ENCODE measurements at places on chromosomes 6 and 20.

- no peak for DNase-seq
Observed at GRCh38 chr6:133240511-133241085, 559 bp upstream of the EYA4 start.

- no peak for DNase-seq
Observed at GRCh38 chr6:43541774-43542471, 25.0 kb downstream of the POLR1C start.

GRCh38 chr6:166830891-166831363 is 125.4 kb downstream of the RNASET2 start:
- no peak for DNase-seq

DNA sequence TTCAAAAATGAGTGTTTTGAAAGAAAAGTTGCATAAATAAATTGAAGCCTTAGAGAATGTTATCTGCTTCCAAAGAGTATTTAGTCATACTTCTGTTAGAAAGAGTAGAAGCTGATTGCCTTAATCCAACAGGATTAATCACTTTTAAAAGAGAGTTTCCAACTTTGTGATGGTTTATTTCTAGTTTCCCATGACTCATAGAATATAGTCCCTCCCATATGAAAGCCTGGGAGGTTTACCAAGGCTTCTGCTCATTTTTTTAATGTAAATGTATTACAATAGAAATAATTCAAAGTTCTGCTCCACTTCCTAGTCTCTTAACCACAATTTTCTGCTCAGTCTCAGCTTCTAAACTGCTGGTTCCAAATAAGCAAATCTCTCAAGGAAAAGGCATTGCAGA is 118.0 kb upstream of the IRAK1BP1 start:
- no peak for DNase-seq

GRCh38 chr6:166936079-166936787 is 20.1 kb downstream of the RNASET2 start:
- DNase-seq, result no peak

DNA sequence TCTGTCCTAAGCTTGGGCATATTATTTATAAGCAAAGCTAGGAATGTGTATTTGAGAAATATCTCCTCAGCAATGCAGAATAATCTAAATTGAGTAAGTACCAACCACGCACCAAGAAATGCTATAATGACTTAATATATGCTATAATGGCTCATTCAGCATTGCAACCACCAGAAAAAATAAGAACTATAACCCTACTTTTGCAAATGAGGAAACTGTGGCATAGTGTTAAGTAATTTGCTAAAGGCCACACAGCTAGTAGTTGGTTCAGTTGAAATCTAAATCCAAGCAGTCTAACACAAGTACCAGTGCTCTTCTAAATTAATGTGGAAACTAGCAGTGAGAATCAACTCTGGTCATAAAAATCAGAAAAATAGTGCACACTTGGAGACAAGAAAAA is 35.7 kb downstream of the HBS1L start:
- DNase-seq, result no peak

DNA sequence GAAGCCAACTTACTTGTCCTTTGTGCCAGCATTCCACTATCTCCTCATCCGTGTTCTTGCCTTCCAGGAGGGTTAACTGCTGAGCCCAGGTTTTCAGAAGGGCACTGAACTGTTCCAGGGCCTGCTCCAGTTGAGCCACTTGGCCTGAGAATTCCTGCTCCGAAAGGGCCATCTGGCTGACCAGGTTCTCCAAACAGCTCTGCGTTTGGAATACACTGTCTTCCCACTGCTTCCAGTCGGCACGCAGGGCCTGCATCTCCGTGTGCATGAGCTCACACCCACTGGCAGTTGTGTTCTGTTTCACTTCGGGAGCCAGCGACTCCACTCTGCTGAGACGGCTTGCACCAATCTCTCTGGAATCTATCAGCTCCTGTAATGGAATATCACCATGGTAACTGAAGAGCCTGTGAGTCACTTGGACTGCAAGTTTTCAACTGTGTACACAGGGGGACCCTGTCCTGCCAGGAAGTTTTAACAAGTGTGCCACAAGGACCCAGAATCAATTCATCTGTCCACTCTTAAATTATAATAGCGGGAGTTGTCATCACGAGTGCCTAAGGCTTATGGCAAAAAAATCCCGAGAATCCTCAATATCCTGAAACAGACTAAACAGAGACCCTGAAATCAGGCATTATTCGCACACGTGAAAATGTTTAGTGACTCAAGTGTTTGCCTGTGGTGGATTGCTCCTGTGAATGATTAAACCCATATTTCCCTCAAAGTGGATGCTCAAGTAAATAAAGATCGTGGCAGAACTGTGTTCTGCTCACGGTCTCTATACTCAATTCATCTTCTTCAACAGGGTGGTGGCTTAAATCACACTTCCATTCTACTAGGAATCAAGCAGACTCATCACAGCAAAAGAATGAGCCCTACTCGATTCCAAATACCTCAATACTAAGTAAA is 255.9 kb downstream of the SYNE1 start:
- no peak for DNase-seq

GRCh38 chr6:165968408-165968807 is 199.2 kb downstream of the TBXT start:
- no peak for DNase-seq

- no peak for DNase-seq
Observed at GRCh38 chr6:127971386-127971785, 70.5 kb upstream of the THEMIS start.

DNA sequence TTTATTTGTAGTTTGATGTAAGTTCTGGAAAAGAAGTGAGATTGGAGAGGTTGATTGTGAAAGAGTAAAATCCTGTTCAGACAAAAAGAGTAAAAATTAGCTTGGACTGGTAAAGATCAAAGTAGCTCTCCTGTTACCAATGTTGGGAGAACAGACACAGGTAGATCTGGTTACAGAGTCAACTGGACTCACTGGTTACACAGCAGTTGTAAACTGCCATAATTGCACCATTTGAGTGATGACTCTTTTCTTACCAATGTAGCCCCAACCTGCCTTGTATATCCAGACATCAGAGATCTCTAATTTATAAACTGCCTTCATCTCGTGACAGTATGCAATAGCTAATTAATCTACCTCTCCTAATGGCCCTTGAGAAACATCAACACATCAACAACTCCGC is 165.6 kb upstream of the PRSS16 start:
- DNase-seq, result no peak

GRCh38 chr20:5430670-5431069 is 113.9 kb upstream of the PROKR2 start:
- DNase-seq, result no peak

GRCh38 chr20:3616250-3616649 is 46.9 kb downstream of the GFRA4 start:
- no peak for DNase-seq

DNA sequence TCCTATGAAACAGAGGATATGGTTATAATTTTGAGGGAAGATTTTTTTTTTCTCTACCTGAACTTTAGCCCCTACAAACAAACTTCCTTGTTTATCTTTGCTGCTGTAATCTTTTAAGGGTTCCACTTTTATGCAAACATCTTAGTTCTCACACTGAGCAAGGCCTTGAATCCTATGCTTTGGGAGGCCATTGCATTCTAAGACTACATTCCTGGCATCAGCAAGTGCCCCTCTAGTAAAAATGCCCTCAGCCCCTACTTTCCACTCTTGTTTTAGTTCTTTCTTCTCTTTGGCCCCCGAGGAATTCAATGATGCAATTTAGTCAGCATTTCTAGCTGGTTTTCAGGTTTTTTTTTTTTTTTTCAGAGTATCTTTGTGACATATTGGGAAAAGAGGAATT is 8.1 kb upstream of the AHI1 start:
- DNase-seq, result no peak

DNA sequence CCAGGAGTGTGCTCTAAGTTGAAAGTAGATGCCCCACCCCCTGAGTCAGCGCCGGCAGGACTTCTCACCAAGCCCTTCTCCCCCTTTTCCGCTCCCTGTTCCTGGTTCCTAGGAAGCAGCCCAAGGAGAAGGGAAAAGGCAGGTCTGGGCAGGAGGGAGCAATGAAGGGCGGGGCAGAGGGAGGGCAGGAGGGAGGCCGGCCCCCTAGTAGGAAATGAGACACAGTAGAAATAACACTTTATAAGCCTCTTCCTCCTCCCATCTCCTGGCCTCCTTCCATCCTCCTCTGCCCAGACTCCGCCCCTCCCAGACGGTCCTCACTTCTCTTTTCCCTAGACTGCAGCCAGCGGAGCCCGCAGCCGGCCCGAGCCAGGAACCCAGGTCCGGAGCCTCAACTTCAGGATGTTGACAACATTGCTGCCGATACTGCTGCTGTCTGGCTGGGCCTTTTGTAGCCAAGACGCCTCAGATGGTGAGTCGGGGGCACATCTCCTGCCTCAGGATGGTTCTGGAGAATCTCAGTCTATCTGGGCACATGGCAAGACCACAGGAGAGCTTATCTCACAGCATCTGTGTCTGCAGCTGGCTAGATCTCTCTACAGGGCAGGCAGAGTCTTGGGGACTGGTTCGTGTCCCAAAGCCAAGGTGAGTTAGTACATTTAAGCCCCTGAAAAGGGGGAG is at the start of gene PROCR:
Gene PROCR, plus strand, starts transcription at position 320 of the 681 bp plus-strand sequence. Its CDS starts 83 bp downstream, at position 403.
- DNase-seq, result no peak

- peak; percentile 85 for DNase-seq
Observed at GRCh38 chr6:6407071-6407741, 86.7 kb upstream of the F13A1 start.

- no peak for DNase-seq
Observed at GRCh38 chr6:25899123-25899522, 25.1 kb upstream of the SLC17A3 start.

- no peak for DNase-seq
Observed at GRCh38 chr20:5497556-5497955, 180.8 kb upstream of the PROKR2 start.

GRCh38 chr20:38833857-38834164 is 28.3 kb downstream of the PPP1R16B start:
- DNase-seq, result no peak

DNA sequence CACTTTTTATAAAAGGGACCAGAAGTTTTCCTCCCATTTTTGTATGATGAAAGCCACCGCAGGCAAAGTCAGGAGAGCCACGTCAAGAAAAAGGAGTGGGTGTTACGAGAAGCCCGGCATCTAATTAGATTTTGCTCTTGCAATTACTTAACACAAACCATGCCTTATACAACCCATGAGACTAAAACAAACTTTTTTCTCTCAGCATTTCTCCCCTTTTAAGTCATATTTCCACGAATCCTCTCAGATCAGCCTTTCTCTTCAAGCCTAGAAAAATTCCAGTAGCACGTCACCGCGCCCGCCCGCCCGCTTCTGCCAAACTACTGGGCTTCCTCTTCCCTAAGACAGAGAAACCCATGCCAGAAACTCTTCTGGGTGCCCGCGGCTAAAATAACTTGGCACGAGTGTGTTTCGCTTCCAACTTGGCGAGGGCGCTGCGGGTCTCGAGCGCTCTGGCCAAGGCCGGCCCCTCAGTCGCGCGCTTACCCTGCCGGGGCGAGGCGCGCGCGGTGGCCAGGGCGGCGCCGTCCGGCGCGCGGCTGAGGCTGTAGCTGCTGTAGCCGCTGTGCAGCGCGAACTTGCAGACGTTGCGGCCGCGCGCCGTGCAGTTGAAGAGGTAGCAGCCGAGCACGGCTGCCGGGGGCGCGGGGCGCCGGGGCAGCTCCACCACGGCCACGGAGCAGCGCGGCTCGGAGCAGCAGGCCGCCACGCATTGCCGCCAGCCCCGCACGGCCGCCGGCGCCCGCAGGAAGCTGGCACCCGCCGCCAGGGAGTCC is 1.0 kb downstream of the LRP11 start:
- DNase-seq, result no peak

DNA sequence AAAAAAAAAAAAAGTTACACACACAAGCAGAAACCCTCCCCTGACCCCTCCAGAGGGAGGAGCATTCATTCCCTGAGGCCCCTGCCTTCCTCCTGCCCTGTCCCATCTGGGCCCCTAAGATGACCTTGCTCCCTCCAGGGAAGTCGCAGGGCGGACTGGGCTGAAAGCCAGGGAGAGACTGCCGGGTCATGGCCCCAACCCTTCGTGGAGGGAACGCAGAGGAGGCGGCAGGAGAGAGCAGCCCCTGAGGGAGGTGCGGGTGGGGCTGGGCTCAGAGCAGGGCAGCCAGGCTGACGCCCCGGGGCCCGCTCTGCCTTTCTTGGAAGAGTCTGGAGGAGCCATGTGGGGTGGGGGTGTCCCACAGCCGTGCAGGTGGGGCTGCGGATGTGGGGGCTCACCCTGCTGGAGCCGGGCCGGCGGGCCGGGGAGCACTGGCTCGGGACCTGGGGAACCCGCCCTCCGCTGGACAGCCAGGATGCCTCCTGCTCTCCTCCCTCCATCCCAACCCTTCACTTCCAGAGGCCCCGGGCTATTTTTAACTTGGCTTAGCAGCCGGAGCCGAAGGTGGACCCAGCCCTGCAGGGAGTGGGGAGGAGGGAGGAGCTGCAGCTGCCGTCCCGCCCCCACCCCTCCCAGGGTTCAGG is 15.0 kb upstream of the ABHD16B start:
- no peak for DNase-seq

- no peak for DNase-seq
Observed at GRCh38 chr6:167442245-167442644, 117.4 kb downstream of the TTLL2 start.

DNA sequence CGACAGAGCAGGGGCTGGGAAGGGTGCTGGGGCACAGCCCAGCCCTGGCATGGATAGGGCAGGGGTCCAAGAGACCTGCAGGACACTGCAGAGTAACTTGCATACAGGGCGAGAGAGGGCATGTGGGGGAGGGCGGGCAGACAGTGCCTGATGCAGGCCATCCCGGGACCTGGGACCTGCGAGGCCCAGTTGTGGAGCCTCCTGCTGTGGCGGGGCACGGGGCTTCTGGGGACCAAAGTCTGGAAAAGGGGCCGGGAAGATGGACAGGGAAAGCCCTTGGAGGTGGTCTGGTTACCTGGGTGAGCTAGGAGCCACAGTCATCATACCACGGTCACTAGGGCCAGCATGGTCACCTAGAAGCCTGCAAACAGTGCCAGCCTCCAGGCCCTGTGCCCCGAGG is 412 bp upstream of the TUBB1 start:
- no peak for DNase-seq

DNA sequence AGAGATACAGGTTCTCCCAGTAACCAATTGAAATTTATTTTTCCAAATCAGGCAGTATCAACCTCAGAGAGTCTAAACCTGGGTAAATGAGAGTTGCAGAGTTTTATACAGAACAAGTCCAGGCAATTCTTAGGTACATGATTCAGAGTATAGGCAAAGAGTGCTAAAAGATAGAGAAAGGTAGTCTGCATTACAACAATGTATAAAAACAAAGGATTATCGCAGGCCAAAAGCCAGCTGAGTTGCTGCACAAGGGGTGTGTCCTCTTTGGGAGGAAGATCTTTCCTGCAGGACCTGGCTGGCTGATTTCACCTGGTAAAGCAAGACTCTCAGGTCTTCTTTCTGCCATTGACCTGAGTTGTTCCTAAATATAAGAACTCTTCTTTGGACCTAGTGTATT is 48.9 kb upstream of the ECHDC1 start:
- no peak for DNase-seq

Measured in GM12864 (cell line).